ENCODE measurements at places on chromosomes 7 and 10. TPM values are rescaled to one million over a fixed set of nuclear protein-coding genes. Genes with fewer than 3 reads are reported as not detected.

PTPRZ1 gene
- polyA plus RNA-seq = 65.5 TPM

DNA sequence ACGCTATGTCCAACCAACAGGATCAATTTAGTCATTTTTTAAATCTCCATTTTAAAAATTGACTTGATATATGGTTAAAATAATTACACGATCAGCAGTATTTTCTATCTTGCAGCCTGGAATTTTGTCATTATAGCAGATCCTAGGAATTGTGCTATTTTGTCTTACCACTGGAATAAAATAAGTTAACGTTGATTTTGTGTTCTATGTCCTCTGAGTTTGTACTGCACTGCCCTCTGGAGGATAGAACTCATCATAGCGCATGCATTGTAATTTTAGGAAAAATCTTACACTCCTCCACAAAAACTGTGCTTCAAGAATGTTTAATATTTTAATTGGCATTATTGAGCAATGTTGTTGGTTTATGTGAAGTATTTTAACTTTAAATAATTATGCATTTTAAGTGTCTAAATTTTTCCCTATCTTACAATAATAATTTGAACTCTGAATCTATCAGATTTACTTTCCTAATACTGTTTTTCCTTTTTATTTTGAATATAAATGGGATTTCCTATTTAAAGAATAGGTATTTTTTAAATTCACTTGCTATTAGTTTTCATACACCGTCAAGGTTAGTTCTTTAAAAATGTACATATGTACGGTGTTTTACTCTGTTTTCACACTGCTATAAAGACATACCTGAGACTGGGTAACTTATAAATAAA, 220.1 kb downstream of the PPP1R3A start:
- DNase-seq = no peak

GRCh38 chr10:63711867-63712716, 190.9 kb downstream of the REEP3 start:
- DNase-seq = peak; percentile 92

DNA sequence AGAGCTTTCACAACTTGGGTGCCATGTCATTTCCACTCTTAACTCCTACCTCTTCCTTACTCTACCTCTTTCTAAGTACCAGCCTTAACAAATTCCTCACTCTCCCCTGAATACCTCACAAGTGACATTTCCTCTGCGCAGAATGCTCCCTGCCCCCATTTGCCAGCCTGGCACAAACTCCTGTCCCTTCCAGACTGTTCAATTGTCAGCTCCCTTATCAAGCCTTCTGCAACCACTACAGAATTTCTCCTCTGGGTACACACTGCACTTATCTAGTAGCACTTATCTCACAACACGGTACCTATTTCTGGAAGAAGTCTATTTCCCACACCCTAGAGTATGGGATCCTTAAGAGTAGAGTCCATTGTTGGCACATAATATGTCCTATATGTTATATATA, 39.1 kb upstream of the ANAPC16 start:
- DNase-seq = no peak

DNA sequence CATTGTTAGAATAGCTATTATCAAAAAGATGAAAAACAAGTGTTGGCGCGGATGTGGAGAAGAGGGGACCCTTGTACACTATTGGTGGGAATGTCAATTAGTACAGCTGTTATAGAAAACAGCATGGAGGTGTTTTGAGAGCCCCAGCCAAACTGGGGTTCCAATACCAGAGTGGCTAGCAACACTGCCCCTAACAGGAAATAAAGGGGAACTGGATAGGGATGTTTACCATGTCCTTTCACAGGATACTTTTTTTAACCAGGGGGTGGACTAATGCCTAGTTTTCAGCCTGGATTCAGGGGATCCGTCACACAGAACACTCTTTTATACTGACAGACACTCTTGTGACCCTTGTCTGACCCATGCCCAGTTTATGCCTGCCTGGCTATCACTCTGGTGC, 6.9 kb upstream of the GSTK1 start:
- no peak for DNase-seq

GRCh38 chr10:98295907-98296306, 27.9 kb upstream of the LOXL4 start:
- DNase-seq = no peak

GRCh38 chr10:21213381-21213780, 312.1 kb downstream of the SKIDA1 start:
- no peak for DNase-seq

- no peak for DNase-seq
Measured at GRCh38 chr10:69043931-69044531, 43.9 kb upstream of the SRGN start.

Measured in left lung (tissue), 14 donors.